Fibroblast of skin of right quadriceps (primary cell): ENCODE measurements at places on chromosomes 5 and 9.

DNA sequence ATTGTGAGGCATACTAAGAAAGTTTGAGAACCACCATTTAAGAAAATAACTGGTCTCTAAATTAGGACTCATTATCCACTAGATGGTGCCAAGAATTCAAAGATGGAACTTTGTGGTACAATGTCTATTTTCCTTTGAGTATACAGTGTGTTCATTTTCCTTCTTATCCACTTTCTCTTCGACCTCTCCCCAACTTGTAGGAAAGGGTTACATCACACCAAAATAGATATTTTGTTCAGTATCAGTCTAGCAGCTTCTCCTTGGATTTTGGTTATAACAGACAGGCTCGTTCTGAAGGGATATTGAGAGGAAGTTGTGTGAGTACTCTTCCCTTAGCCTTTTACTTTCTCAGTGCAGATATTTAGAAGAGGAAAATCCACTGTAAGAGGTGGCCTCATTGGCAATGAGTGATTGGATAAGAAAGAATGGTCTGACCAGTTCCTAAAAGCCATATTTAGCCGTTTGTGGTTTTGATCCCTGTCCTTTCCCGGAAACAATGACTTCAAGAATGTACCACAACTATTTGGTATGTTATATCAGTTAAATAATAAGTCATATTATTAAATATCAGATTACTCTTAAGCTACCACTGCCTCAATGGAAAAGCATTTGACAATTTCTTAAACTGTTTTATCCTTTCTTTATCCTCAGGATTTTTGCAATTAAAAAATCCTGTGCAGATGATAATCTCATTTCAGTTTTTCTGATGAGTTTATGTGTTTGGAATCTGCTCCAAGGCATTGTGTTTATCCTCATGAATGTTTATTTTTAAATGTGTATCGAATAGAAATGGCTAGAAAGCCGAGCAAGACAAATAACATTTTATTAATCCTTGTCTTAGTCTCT lies 69.0 kb upstream of the GRAMD2B start:
- peak; percentile 99 for DNase-seq

DNA sequence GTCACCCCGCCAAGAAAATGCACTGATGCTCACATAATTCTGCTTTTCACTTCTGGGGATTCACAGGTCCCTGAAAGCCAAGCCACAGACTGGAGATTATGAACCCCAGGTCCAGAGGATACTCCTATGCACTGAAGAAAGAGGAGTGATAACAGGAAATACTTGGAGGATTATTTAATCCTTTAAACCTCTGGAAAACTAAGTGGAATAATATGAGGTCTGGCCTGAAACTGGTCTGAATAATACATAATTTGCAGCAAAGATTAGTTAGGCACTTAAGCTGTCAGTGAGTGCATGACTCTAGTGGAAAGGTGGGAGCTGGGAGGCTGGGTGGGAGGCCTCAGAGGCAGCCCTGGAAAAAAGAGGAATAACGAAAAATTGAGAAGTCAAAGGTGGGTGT lies 45.7 kb downstream of the MARCHF3 start:
- DNase-seq, result peak; percentile 61

- no peak for DNase-seq
These were observed 140.1 kb downstream of the COX7C start for GRCh38 chr5:86757824-86758223.

DNA sequence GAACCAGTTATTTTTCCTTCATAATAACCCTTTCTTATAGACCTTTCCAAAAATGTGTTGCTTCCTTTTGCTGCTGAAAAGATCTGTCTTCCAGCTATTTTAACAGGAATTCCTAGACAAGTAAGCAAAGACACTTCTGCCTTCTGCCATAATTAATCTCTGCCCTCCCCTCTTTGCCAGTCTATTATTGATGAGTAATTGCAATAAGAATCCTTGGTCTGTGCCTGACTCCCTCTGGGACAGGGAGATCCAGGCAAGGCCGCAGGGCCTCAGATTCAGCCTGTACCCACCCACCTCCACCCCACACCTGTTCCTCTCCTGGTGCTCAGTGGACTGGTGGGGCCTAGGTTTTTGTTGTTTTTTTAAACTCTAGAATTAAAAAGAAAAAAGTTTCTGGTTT lies 8.3 kb downstream of the FOXD1 start:
- peak; percentile 70 for DNase-seq

DNA sequence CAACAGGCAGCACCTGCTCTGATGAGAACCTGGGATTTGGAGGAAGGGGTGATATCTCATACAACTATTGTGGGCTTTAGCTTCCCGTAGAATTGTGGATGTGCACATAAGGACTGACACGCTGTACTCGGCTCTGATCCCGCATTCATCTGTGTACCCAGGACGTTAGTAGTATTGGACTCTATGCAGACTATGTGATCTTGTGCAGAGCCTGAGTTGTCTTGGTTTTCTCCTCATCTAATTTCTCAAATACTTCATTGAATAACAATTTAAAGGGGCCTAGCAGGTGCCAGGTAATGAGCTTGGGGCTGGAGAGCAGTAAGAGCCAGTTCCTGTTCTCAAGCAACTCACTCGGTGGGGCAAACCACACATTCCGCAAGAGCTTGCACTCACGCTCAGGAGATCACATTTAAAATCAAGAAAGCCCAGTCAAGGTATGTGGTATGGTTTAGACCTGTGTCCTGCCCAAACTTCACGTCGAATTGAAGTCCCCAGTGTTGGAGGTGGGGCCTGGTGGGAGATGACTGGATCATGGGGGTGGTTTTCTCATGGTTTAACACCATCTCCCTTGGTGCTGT lies 14.8 kb downstream of the C5orf15 start:
- no peak for DNase-seq
